Astrocyte of the cerebellum (primary cell): ENCODE measurements at places on chromosomes 2 and 18.

- DNase-seq, result no peak
These were observed 44.2 kb upstream of the DSC1 start for GRCh38 chr18:31206787-31207381.

GRCh38 chr2:201411421-201411820, 39.8 kb downstream of the TRAK2 start:
- no peak for DNase-seq

DNA sequence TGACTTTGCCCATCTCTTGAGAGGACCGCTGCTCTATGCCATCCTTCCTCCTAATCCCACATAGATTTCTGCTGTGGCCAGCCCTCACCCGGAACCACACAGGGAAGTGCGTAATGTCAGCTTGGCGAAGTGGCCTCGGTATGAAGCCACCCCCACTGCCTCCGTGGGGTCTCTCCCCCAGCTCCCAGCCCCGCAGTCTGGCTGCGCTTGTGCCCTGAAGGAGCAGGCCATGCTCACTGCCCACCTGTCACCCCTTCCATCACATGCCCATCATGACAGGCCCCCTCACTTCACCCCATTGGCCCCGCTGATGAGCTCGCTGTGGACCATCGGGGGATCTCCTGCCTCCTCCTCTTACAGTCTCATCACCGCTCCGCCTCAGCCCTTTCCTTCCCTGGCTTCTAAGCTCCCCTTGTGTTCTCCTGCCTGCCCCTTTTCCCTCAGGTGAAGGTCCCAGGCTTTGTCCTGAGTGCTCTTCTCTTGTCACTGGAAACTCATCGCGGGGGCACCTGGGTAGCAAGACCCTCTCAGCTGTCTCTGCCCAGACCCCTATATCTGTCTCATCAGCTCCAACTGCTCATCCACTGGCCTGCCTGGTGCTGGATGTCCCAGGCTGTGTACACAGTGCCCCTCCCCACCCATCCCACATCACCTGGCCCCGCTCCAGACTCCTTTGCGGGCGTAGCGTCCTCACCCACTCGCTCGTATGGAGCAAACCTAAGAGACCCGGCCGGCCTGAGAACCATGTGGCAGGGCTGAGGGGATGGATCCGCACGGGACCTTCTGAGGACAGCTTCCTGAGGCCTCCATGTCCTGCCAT, 81.7 kb downstream of the GLI2 start:
- DNase-seq, result no peak

DNA sequence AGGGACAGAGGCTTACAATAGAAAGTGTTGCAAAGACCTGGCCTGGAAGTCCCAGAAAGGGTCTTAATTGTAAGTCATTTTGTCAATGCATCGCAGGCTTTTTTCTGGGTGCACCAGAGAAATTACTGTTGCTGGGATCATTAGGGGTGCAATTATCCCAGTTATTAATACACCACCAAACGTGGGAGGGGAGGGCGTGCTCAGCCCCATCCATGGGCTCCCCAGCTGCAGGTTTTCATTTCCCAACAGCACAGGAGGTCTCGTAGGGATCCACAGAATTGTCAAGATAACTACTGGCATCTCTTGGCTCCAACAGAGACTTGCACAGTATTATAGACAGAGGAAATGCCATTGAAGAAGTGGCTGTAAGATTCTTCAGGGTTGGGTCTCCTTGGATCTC, 69.6 kb upstream of the FZD7 start:
- DNase-seq, result no peak

DNA sequence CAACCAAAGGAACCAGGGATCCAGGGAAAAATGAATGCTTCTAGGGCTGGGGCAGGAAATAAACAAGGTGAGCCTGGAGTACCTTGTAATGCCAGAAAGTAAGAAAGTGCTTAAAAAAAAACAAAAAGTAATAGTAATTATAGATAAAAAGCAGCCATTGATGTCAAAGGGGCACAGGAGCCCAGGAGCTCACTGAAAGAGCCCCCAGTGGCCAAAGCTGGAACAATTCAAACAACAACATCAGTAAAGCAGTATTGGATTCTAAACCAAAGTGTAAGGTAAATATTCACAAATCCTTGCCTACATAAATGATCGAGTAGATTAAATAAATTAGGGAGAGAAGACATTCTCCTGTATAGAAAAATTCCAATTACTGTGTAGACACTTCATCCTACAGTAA, 114.3 kb upstream of the ARL4C start:
- no peak for DNase-seq

- no peak for DNase-seq
These were observed 223.6 kb downstream of the C1D start for GRCh38 chr2:67839242-67839641.

- peak; percentile 28 for DNase-seq
These were observed 22.5 kb downstream of the MOB4 start for GRCh38 chr2:197538412-197538811.

DNA sequence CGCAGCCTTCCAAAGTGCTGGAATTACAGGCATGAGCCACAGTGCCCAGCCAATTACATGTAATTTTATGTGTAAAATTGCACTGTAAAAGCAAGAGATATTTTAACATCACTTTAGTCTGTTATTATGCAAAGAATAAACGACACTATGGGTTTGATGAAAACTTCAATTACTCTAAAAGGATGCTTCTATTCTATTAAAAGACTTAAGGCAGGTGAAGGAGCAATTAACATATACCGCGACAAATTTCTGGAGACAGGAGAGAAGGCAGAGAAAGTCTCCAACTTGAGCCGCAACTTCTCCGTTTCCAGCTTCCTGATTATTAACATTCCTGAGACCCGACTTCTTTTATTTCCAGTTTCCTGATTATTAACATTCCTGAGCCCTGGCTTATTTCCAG, 53.7 kb downstream of the FAM210A start:
- no peak for DNase-seq

- DNase-seq, result no peak
These were observed 145.0 kb upstream of the SPATS2L start for GRCh38 chr2:200161458-200161857.

DNA sequence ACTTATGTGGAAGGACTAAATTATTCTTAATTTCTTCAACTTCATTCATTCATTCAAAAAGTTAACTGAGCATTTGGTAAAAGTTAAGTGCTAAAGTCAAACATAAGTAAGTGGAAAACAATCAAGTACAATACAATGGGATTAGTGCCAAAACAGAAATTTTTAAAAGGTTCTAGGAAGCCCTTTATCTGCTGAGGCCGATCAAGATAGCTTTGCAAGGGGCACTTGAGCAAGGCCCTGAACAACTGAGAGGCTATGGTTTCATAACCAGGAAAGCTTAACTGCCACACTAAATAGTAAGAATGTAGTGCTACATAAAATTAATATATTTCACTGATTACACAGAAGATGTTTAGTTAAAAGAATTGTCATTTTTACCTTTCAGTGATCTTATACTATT, 76.5 kb downstream of the NOL10 start:
- no peak for DNase-seq

DNA sequence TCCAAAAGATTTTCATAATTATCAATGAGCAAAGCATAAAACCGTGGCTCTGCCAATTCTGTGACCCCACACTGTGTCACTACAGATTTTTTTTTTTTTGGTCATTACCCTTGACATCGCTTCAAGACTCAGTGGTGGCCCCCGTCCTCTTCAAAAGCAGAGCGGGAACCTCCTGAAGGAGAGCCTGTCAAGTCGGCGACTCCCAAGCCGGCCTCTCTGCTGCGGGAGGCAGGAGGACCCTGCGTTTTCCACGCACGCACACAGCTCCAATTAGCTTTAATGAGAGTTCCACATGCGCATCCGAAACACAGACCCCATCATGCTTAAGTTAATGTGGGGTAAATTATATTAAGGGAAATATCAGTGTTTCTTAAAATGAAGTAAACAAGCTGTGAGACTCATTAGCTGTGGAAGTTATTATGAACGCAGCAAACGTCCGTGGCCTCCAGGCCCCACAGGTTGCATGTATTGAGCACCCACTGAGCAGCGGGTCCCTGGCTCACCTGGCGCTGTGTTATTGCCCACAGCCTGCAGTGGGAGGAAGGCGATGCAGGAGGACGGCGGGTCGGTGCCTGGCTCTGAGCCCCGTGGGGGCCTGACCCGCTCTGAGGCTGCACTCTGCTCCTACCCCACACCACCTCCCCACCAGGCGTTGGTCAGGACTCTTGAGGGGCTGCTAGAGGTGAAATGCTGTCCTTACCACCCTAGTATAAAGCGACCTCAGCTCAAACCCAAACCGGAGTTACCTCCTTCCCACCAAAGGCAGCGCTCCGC, 181.0 kb upstream of the SALL3 start:
- DNase-seq, result no peak

DNA sequence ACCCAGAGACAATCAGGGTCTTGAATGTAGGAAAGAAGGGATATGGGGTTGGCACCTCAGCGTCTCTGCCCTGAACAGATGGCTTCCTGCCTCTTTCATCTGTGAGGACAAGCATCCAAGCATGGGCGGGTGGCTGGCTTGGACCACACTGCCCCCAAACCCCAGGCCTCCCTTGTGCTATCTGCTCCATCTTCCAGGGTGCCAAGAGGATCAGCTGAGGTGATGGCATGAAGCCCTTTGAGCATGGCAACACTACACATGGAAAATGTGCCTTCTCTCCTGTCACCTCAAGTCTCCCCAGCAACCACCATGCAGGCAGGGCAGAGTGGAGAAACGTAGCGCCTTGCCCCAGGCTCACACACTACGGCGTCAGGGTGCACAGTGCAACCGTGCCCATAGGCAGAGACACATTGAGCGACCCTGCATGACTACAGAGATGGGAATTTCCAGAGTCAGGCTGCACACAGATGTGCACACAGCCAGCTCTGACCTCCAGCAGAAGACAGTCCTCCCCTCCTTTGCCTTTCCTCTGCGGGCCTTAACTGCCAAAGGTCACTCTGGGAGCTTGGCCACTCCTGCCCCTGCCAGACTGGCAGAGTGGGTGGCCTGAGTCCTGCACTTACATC, 1.5 kb downstream of the KCNIP3 start:
- DNase-seq, result no peak

GRCh38 chr2:39854771-39855170, 75.7 kb upstream of the THUMPD2 start:
- DNase-seq, result no peak

GRCh38 chr2:239313776-239314175, 87.0 kb downstream of the HDAC4 start:
- DNase-seq, result no peak

GRCh38 chr2:190882856-190883582, 2.4 kb downstream of the GLS start:
- no peak for DNase-seq
